ENCODE measurements at places on chromosomes 13 and 19.

DNA sequence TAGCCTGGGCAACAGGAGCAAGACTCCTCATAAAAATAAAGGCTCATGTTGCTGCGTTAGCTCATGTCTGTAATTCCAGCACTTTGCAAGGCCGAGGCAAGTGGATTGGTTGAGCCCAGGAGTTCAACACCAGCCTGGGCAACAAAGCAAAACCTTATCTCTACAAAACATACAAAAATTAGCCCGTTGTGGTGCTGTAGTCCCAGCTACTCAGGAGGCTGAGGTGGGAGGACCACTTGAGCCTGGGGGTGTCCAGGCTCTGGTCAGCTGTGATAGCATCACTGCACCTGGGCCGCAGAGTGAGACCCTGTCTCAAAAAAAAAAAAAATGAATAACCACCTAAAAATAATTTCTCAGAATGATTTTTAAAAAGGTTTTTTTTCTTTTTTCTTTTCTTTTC lies 3.9 kb upstream of the NUDT19 start:
- no peak for DNase-seq

GRCh38 chr13:45048890-45049407 lies 59.6 kb downstream of the GPALPP1 start:
- no peak for DNase-seq

DNA sequence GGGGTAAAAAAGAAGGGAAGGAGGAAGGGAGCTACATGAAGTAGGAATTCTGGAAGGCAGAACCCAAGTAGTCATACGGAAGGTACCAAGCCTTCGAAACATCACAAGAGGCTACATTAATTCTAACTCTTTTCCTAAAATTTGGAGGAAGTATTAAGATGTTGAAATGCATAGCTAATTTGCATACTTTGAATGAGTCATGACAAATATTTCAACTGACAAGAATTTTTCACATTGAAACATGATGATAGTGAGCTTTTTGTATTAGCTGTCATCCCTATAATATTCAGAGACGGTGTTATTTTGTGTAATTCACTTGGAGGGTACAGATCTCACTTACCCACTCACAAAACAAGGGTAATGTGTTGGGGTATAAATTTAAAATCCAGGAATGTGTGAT lies 9.1 kb upstream of the ACOD1 start:
- DNase-seq = peak; percentile 86

GRCh38 chr13:61149331-61149730 lies 266.3 kb downstream of the PCDH20 start:
- DNase-seq = no peak

DNA sequence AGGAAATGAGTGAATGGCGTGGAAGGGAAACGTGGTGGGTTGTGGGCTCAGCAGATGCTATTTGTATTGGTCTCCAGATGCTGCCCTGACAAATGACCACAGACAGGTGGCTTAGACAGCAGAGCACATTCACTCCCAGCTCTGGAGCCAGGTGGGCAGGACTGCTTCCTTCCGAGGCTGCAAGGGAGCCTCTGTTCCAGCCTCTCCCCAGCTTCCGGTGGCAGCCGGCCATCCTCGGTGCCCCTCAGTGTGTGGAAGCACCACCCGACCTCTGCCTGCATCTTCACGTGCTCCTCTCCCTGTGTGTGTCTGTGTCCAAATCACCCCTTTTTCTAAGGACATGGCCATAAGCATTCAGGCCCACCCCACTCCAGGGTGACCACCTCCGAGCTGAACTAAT lies 105.1 kb downstream of the SOX1 start:
- DNase-seq = no peak

DNA sequence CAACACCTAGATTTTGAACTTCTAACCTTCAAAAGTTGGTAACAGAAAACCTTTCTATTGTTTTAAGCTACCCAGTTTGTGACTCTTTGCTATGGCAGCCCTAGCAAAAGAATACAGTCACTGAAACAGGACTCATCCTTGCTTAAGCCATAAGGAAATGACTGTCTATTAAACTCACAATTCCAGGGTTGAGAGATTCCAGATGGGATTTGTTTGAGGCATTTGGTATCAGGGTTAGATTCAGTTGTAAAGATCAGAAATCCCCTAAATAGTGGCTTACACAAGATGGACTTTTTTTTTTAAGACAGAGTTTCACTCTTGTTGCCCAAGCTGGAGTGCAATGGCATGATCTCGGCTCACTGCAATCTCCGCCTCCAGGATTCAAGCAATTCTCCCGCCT lies 41.1 kb upstream of the RGCC start:
- peak; percentile 40 for DNase-seq

DNA sequence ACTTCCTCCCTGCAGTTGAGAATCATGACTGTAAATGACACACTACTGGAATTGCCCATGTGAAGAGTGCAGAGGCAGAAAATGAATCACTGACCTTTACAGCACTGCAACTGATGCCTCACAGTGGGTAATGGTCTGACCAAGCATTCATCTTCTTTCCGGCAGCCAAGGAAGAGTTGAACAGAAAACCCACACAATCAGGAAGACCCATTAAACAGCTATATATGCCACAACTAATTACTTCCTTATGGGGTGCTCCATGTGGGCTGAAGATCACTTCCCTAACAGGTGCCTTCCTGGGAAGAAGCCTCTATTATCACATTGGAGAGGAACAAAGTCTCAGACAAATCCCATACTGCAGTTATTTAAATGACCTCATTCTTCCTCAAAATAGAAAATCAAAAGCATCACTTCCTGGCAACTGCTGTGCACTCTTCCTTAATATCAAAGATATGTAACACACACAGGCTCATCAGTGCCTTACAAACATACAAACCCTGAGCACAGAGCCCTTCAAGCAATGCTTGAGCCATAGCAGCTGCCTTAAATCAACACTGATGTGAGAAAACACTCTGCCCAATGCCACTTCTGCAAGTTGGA lies 45.8 kb downstream of the RUBCNL start:
- peak; percentile 87 for DNase-seq

Measured in inflammatory macrophage treated with lipopolysaccharide for 1 hour (primary cell).